ENCODE measurements at places on chromosomes 13 and 19.

GRCh38 chr13:30418075-30418716, 4.1 kb upstream of the UBE2L5 start:
- ATAC-seq, result no peak

DNA sequence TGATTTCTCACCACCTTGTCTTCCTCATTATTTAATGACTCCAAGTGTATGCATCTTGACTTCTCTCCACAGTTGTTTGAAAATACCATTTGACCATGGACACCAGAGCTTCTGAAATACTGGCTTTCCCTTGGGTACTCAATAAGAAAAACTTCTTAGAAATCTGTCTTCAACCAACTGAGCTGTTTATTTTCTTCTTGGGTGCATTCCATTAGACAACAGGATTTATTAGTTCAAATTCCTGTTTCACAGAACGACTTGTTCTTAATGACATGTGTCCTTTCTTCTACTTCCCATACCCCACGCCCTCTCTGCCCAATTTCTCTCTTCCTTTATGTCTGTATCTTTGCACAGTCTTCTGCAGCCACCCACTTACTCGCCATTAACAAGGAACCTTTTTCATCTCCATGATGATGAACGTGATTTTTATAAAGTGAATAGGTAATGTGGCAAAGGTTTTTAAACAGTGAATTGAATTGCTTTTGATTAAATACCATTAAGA, 11.3 kb upstream of the ITM2B start:
- no peak for ATAC-seq

GRCh38 chr19:5719274-5719960, 529 bp downstream of the LONP1 start:
- no peak for ATAC-seq

- ATAC-seq, result no peak
Observed at GRCh38 chr13:63279136-63279535, 1863.5 kb upstream of the PCDH20 start.
